ENCODE measurements at places on chromosomes 11 and 22.

DNA sequence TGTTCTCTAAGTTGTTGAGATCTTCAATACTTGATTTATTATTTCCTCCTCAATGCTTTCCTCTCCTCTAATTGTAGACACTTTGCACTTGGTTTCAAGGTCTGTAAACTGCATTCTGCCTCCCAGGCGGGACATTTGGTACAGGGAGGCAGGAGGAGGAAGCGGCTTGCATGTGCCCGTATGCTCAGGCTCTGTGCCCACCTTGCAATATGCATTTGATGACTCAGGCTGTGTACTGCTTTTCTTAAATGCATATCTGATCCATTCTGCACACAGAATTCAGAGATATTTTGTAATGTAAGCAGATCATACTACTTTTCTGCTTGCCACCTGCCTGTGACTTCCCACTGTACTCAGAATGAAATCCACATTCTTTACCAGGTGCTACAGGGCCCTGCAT, 55.0 kb downstream of the FZD4 start:
- no peak for DNase-seq

GRCh38 chr22:35502836-35503235, 37.8 kb upstream of the RASD2 start:
- no peak for DNase-seq

GRCh38 chr22:40385036-40385782, 14.8 kb downstream of the SGSM3 start:
- DNase-seq, result peak; percentile 28

- DNase-seq, result no peak
Observed at GRCh38 chr11:120182372-120182771, 28.5 kb upstream of the OAF start.

- no peak for DNase-seq
Observed at GRCh38 chr11:17012712-17013547, 1.3 kb downstream of the PLEKHA7 start.

DNA sequence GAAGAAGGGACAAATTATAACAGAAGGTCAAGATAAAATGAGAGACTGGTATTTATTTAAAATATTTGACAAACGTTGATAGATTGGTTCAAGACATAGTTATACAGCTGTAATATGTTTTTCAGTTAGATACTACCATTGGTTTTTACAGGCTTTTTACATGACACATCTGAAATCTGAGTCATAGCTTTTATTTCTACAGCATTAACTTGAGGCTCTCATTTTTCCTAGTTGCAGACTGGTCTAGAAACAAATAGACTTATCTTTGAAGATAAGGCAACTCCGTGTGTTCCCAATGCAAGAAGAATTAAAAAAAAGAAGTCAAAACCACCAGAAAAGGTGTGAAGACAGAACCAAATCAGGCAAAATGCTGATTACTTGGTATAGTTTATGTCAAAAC, 31.3 kb downstream of the CEP57 start:
- no peak for DNase-seq

DNA sequence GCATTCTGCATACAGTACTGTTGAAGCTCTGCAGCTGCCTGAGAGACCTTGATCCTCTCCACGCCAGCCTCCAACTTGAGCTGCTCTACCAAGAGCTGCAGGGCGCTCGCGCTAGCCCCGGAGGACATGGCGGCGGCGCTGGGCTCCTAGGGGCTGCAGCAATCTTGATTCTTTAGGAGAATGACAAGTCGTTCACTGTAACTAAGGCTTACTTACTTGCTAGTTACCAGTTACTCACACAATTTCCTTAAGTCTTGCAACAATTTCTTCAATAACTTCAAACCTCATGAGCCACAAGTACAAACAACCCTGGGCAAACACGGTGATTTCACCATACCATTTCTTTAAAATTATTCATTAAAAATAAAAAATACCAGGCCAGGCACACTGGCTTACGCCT, 21.9 kb downstream of the SBF2 start:
- DNase-seq, result no peak

DNA sequence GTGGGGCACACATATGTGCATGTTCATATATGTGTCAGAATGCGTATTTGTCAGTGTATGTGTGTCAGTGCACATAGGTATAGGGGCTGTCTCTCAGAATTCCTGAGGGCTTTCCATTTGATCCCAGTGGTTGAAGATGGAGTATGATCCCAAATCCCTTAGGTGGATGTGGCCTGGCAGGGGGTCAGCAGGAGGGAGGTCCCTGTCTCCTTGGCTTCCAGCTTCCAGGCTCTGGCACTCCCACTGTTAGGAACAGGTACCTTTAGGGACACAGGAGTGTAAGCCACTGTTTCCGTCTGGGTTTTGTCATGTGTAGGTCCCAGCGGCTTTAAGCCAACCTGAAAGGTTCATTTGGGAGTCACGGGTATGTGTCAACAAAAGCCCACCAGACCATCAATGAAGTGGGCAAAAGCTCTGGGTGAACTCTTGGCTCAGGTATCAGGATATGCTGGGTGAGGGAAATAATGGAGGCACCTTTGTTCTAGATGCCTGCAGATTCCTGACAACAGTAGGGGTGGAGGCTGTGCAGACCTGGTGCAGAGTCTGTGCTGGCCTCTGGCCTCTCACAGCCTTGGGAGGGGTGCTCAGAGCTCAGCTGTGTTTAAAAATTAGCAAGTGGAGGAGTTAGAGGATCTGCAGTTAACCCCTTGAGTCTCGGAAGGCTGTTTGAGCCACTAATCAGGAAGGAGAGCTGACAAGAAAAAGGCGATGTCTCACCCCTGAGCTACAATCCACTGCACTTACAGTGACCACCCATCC, 9.0 kb downstream of the KCNQ1OT1 start:
- DNase-seq, result no peak

DNA sequence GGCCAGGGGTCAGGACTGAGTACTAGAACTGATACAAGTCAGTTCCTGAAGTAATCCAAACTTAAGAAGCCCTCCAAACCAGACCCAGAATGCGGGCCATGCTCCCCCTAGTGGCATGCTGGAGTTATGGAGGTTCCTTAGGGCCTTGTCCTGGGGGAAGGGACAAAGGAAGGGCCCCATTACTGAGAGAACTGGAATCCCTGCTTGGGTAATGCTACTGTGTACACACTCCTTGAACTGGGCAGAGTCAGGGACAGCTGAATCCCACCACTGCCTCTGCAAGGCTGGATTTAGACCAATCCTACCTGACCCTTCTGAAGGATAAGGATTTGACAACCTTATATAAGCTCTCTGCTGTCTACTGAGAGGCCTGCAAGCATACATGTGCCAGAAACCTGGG, 97.3 kb upstream of the AKIP1 start:
- DNase-seq, result peak; percentile 67

DNA sequence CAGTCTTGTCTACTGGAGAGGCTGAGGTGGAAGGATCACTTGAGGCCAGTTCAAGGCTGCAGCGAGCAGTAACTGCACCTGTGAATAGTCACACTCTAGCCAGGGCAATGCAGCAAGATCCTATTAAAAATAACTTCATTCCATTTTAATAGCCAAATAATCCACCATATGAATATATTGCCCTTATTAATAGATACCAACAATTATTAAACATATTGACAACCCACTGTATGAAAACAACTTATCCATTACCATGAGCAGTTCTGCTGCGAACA, 10.4 kb downstream of the GATD1 start:
- no peak for DNase-seq

GRCh38 chr11:18264677-18265555, 1.1 kb upstream of the SAA1 start:
- no peak for DNase-seq

DNA sequence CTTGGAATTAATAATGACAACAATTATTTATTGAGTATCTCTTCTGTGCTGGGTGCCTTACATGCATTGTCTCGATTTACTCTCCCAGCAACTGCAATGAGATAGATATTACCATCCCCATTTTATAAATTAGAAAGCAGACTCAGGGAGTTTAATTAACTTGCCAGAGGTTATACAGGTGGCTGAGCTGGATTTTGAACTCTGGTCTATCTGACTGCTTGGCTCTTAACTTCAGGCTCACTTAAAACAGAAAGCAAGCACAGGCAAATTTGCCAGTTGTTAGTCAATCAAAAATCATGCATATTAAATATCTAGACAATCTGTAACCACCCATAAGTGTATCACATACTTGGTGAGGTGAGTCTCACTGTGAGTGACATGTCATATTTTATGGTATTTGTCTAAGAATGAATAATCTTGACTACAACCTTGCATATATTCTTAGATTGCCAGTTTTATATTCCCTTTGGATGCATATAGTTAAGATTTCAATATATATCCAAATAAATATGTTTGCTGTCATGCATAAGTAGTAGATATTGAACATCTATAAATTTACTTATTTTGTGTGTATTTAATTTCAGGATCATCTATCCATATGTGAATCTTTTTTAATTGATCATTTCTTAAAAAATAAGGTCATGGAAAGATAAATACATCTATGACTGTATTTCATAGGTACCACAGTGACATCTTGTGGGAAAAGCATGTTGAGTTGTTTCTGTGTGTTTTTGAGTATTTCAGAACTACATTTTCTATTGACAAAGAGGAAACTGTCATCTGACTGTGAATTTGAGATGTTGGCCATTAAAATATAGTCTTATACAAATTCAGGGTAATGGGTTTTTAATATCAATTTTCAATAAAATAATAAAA, 112.0 kb upstream of the ARHGAP42 start:
- DNase-seq, result no peak

- no peak for DNase-seq
Observed at GRCh38 chr11:81237139-81237538, 1496.5 kb downstream of the FAM181B start.

Data from stimulated activated CD4-positive, alpha-beta T cell treated with anti-CD3 and anti-CD28 coated beads, Interleukin-1b, Interleukin-23, amount 100 ng/mL, for 48 hours (primary cell).